Stimulated activated CD8-positive, alpha-beta memory T cell treated with anti-CD3 and anti-CD28 coated beads, Interleukin-4, amount 100 ng/mL, for 1 hour (primary cell): ENCODE measurements at places on chromosomes 6 and 20.

DNA sequence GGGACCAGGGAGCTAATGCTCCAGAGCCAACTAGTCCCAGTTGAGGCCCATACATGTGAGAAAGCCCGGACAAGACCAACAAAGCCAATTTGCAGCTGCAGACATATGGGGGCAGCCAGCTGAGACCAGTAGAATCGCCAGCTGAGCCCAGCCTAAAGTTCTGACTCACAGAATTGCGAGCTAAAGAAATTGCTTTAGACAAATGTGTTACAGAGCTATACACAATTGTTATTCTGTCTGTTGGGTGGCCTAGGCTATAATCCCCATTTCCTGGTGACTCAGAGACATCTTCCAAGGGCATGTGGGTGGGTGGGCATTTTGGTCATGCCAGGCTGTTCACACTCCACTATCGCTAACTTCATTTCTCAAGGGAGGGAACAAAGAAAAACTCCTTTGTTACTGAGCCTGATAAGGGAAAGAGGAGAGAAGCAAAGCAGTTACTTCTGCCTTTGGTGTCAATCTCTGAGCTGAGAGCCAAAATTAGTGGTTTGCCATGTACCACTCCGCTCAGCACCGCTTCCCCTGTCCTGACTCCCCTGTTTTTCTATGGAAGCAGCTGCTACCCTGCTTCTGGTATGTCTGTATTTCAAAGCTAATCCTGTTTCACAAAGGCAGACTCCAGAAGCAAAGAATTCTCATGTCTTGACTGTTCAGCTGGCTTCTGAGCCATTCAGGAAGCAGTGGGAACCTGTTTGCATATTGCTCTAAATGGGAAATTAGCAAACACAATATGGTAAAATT lies 26.1 kb downstream of the SCP2D1 start:
- DNase-seq = no peak

DNA sequence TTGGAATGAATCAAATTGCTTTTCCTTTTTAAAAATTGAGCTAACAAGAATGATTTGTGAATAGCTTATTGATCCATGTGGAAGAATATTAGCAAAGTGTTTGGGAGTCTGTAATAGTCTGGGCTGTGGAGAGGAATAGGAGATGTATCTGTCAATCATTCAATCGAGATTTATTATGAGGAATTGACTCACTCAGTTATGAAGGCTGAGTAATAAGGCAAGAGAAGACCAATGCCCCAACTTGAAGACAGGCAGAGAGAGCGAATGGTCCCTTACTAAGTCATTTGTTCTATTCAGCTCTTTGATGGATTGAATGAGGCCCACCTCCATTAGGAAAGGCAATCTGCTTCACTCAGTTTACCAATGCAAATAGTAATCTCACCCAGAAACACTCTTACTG lies 403.0 kb downstream of the CD83 start:
- no peak for DNase-seq

- no peak for DNase-seq
Observed at GRCh38 chr20:13771853-13772453, 12.8 kb downstream of the ESF1 start.

DNA sequence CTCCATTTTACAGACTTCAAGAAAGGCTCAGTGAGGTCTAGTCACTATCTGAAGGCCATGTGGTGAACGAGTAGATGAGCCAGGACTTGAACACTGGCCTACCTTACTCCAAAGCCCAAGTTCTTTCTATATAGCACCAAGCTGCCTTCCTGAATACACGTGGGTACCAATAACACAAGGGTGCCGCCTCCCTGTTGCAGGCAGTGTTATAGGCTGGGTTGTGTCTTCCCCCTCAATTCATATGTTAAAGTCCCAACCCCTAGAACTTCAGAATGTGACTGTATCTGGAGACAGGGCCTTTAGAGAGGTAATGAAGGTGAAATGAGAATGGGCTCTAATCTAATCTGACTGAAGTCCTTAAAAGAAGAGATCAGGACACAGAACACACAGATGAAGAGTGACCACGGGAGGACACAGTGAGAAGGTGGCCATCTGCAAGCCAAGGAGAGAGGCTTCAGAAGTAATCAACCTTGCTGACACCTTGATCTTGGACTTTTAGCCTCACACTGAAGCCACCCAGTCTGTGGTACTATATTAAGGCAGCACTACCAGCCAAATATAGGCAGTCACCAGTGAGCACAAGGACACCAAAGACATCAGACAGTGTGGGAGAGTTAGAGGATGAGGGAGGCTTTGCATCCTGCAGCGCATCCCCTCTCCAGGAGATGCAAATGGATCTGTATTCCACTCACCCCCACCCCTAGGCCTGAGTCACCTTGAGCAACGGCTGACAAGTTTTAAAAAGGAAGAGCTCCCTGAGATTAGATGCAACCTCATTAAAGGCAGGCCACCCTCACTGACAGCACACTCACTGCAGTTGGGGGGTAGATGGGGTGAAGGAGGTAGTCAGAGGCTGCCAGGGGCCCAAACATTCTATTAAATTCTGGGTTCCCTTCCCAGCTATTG lies 40.9 kb upstream of the LYRM2 start:
- DNase-seq = no peak

DNA sequence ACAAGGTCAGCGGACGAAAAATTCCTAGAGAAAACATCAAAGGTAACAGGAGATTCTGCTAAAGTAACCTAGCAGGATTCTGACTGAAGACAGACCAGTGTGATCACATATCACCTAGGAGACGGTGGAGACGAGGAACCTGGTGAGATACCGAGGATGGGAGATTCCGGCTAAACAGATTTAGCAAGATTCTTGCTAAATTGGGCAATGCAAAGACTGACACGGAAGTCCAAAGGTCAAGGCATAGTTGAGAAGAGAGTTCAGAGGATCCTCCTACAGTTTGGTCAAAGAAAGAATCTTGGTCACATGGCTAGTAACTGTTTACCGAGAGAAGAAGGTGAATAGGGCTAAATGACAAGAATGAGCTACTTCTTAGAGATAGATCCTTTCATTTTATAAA lies 61.1 kb downstream of the TMEM170B start:
- DNase-seq = no peak

GRCh38 chr20:40651151-40651550 lies 37.9 kb downstream of the MAFB start:
- no peak for DNase-seq

GRCh38 chr6:3482869-3483268 lies 26.0 kb upstream of the SLC22A23 start:
- DNase-seq = no peak

DNA sequence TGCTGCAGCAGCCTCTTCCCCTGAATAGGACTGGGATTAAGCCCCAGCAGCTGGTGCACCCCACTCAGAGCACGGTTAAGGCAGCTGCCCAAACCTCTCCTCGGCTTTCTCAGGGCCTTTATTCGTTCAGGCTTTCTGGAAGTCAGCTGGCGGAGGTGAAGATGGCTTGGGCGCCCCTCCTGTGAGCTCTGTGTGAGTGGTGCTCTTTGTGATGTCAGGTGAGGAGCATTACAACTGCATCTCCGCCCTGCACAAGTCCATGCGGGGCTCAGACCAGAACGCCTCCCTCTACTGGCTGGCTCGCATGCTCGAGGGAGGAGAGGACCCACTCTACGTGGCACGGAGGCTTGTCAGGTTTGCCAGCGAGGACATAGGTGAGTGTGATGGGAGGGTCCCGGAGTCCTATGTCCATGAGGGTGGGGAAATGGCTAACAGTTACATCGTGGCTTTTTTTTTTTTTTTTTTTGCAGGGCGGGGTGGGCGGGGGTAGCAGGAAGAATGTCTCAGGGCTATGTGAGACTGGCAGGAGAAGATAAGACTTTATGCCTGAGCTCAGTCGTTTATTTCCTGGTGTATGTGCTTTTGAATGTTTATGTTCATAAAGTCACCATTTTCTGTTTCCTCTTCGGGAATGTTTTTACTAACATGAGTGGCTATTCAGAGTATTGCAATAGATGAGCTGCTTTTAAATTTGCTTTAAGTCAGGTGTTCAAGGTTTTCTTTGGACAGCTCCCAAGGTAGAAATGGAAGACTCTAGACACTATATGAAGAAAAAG lies 18.2 kb downstream of the WRNIP1 start:
- DNase-seq = no peak

DNA sequence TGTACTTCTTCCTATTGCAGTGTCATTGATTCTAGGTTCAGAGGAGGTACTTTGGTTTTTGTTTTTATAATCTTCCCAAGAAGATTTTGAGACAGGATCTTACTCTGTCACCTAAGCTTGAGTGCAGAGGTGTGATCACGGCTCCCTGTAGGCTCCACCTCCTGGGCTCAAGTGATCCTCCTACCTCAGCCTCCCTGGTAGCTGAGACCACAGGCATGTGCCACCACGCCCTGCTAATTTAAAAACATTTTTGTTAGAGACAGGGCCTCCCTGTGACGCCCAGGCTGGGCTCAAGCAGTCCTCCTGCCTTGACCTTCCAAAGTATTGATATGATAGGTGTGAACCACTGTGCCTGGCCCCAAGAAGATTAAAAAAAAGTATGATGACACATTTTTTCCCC lies 3.4 kb upstream of the SLC17A5 start:
- DNase-seq = no peak

DNA sequence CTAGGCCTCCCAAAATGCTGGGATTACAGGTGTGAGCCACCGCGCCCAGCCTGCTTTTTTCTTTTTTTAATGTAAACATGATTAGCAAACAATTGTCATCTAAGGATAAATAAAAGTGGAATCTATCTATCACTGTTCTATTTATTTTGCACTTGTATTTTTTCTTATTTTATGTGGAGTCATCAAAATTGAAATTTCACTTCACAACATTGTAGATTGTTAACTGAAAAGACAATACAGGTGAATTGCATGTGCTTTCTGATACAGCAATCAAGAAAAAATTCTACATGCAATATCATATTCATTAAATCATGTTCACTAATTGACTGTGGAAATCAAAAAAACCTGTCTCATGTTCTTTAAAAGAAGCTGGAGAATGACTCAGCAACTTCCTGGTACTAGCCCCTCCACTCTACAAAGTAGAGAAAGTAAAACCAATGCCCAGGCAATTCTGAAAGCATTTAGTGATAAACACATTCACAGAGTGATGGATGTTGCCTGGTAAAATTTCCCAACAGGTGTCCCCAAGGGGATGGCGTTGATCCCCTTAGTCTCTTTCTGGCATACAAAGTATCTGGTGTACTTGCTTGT lies 10.7 kb upstream of the RFX6 start:
- DNase-seq = no peak

DNA sequence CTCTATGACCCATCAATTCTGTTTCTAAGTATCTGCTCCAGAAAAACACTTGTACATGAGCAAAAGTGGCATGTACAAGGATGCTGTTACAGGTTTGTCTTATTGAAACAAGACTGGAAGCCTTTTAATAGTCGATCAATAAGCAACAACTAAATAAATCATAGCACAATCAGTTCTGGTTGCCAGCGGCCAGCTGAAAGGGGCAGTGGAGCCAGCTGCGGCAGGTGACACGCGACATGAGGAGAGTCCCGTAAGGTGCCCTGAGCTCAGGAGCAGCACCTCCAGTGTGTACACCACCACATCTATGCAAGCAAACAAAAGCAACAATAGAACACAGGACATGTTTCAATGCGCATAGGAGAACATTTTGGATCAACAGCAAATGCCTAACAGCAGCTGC lies 20.7 kb upstream of the NNAT start:
- DNase-seq = no peak

- DNase-seq = no peak
Observed at GRCh38 chr6:18183766-18184165, 28.5 kb downstream of the KDM1B start.

DNA sequence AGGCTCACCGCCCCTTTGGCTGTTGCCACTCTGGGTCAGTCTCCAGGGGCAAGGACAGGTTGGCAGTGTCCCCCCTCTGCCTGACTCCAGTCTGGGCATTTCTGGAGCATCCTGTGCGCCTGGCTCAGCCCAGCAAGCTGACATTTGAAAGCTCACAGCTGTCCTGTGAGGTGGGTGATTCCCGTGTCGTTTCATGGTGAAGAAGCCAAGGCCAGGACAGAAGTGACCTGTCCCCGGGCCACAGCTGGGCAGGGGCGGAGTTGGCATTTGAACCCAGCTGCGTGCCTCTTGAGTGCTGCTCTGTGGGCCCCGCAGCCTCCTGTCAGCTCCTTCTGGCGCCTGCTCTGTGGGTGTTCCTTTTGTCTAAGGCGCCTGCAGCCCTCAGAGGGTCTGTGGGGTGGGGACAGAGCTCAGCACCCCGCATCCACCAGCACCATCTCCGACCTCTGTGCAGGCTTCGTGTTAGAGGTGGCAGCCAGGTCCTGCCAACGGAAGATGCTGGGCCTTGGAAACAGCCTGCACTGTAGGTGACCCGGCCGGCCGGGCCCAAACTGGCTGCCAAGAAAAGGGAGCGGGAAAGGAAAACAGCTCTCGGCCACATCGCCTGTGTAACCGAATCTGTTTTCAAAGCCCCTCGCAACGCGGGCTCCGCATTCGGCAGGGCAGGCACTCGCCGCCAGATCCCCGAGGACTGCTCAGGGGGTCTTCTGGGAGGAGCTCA lies 5.8 kb upstream of the GATA5 start:
- no peak for DNase-seq
